ENCODE measurements at places on chromosomes 3 and 15.

DNA sequence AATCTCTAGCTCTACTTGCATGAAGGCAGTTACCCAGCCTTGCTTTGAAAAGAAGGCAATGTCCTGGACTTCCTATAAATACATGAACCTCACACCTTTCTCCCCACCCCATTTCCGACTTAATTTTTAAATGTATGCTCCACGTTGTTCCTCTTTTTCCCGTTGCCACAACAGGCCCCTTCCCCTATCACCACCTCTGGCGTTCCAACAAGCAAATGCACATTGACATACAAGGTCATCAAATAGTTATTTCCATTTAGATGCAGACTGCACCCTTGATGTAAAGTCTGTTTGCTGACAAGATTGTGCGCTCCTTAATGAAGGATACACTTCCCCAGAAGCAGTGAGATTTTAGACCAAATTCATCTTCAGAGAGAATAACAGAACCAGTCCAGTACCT lies 260.7 kb upstream of the UMPS start:
- DNase-seq, result no peak

GRCh38 chr15:39629371-39629770 lies 48.5 kb downstream of the THBS1 start:
- no peak for DNase-seq

DNA sequence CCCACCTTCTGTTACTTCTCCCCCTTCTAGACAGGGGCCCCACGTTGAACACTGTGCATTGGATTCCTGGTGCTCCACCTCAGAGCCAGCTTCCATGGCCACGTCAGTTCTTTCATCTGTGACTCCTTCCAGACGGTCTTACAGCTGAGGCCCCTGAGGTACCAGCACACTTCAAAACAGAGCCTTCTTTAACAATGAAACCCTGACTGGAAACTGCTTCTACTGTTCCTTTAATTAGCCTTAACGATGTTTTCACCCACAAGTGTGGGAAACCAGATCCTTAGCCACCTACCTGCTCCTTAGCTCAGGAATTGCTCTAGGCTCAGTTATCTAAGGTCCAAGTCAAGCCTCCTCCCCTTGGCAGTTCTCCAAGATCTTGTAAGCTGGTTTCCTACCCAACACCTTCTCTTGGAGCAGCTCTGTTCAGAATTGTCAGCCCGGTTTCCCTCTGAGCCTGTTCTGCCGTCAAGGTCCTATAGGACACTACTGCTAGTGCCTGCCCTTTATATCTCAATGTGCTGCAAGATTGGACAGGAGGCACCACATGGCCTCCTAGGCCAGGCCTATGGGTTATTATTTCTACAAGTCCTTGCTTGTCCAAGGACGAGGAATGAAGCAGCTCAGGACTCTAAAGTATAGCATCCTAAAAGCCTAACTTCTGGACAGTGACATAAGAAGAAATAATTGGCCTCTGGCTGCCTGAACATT lies 80.7 kb downstream of the FMN1 start:
- DNase-seq, result no peak

DNA sequence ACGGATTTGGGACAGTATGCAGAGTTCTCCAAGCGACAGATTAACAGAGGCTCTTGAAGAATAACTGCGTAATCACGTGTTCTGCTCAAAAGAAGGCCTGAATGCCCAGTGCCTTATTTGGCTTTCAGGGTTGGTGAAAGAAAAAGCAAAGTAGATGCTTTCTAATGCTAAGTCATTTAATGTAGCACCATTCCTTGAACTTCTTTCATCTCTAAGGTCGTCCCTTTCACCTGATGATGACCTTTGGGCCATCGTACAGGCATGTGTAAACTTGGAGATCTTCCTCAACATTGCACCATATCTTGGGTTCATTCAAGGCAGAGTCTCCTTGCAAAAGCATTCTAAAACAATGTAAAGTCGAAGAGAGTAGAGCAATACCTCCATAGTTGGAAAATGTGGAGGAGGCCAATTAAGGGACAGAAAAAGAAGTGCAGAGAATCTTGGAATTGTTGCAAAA lies 48.9 kb downstream of the TMEM44 start:
- DNase-seq, result no peak

GRCh38 chr15:78051596-78051995 lies 25.9 kb downstream of the TBC1D2B start:
- no peak for DNase-seq

- no peak for DNase-seq
These were observed 795.6 kb upstream of the CFAP20DC start for GRCh38 chr3:59845386-59845785.

DNA sequence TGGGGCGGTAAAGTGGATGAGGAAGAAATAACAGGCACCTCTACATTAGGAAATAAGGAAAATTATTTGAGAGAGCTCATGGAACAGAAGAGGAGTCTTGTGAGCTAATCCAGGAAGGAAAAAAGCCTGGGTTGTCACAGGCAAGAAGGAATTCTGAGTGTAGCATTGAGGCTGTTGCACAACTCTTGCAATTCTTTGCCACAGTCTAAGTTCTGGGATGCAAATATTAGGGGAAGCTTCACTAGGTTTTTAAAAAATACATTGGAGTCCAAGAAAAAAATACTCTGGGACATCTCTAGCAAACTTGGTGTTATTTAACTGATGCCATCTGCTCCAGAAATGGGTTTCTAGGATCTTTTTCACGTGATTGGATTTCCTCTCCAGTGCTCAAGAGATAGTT lies 122.3 kb downstream of the SPATA16 start:
- DNase-seq, result no peak

DNA sequence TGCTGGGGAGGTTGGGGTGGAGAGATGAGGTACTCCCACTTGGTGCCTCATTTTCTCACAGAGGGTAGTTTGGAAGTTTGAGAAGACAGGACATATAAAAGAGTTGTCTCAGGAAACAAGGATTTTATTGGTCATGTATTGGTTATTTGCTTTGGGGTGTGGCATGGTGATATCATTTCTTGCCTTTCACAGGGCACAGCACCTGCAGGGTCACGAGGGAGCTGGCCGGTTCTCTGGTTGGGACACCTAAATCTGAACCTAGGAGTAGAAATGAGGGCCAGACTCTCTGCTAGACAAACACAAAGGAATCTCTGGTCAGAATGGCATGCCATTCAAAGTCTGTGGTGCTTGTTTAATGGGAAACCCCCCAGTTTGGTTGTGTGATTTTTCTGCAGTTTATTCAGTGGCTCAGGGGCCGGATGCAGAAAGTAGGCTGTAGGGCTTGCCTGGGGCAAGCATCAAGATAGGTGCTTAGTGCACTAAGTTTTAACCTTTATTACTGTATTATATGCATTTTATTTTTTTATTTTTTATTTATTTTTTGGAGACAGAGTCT lies 237.7 kb upstream of the EIF1B start:
- DNase-seq, result no peak

GRCh38 chr15:29456255-29456654 lies 186.6 kb upstream of the NSMCE3 start:
- no peak for DNase-seq

- peak; percentile 76 for DNase-seq
These were observed 52.3 kb upstream of the CGNL1 start for GRCh38 chr15:57323806-57324589.

DNA sequence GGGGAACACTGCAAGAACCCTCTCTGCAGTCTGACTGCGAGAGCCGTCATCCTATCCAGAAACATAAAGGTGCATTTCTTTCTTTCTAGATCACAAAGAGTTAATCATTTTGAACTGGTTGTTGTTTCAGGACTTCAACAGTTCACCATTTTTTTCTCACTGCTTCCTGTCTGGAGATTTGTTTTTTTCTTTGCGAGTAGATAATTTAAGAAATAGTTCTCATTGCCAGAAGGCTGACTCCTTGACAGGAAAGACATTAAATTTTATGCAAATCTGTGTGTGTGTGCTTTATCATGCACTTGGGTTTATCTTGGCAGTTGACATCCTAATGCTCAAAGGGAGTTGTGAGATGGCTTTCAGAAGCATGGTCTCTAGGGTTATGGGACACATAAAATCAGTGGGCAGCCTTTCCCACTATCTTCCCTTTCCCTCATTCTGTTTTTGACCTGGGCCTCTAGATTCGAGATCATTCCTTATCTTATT lies 123.5 kb upstream of the TBL1XR1 start:
- no peak for DNase-seq

- peak; percentile 61 for DNase-seq
These were observed 976 bp downstream of the DIS3L start for GRCh38 chr15:66294157-66294931.

DNA sequence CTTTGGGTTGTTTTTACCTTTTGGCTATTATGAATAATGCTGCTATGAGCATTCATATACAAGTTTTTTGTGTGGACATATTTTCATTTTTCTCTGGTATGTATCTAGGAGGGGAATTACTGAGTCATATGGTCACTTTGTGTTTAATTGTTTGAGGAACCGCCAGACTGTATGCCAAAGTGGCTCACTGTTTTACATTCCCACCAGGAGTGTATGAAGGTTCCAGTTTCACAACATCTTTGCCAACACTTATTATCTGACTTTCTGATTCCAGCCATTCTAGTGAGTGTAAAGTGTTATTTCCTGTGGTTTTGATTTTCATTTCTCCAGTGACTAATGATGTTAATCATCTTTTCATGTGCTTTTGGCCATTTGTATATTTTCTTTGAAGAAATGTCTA lies 51.8 kb downstream of the CMTM7 start:
- DNase-seq, result no peak

DNA sequence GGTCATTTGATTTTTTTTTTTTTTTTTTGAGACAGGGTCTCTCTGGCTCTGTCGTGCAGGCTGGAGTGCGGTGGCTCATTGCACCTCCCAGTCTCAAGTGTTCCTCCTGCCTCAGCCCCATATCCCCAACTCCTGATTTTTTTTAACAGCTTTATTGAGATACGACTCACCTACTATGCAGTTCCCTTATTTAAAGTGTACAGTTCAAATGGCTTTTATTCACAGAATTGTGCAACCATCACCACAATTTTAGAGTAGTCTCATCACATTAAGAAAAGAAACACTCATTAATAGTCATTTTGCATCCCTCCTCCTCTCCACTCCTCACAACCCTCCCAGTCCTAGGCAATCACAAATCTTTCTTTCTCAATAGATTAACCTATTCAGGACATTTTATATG lies 1.9 kb upstream of the TRA2B start:
- DNase-seq, result no peak

DNA sequence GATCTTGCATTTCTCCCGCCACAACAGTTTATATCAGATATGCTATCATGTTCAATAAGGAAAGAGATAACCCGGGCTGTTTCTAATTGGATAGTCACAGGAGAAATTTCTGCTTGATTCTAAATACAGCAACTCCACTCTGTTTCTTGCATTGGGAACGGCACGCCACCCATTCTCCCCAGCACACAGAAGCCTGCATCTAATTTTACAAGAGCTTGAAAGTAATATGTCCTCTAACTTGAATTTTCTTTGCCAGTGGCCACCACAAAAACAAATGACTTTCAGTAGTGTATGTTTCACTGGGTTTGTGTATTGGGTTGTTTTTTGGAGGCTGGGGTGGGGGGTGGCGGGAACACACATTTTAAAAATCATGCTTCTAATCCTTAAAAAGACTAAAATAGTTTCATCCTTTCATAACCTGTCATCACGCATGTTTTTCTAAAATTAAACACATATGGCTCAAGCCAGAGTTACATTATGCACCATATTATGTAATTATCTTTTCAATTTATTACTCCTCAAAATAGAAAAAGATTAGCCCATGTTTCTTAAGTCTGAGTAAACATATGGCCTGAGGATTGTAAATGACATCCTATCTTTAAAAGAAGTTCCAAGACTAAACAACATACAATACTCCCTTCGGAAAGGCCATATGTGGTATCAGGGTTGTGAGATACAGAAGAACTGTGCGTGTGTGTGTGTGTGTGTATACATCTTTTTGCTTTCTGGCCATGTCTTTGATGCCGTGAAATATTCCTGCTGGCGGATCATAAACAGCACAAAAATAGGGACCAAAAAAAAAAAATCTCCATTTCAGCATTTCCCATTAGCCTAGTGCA lies 176.3 kb downstream of the FOXP1 start:
- no peak for DNase-seq
